ENCODE measurements at places on chromosomes 11 and 22.

- no peak for DNase-seq
These were observed 2392.8 kb upstream of the RAG2 start for GRCh38 chr11:38990841-38991240.

GRCh38 chr11:61996933-61997332 is 29.5 kb upstream of the FTH1 start:
- no peak for DNase-seq

DNA sequence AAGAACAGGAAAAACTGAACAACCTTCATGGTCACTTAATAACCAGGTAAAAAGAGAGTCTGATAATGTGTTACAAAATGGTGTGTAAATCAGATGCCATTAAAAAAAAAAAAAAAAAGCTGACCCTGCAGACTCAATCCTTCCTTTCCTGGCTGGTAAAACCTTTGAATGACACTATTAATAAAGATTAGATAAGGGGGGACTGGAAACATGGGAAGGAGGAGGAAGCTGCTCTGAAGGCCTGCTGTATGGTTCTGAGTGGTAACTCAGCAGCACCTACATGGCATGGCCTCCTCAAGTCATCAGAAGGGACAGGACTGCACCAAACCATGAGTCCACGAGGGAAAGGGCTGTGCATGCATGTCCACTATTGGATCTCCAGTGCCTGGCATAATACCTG is 18.0 kb upstream of the SWAP70 start:
- no peak for DNase-seq

DNA sequence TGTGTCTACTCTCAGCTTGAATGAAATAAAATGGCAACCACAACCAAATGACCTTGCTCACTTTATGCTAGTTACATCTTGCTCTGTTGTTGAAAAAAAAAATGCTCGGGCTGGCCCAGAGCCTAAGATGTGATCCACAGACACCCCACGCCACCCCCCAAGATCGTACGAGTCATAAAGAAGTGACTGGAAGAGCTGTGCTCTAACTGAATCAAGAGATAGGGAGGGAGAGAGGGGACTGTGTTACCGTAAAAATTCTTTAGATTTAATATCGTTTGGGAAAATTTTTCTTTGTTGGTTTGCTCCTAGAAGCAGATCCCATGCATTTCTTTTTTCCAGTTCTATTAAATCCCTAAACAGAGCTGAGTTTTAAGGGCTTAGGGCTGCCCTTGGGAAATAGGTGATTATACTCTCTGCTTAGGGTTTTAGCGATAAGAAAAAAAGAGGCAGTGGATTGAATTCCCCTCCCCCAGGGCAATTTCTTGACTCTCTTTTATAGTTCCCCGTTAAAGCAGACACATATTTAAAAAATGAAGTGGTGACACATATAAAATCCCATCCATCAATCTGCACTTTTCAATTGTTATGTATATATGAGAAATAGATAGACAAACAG is 14.5 kb downstream of the MAML2 start:
- no peak for DNase-seq

- DNase-seq, result no peak
These were observed 116.8 kb upstream of the BMAL1 start for GRCh38 chr11:13160806-13161205.

- DNase-seq, result no peak
These were observed 46.1 kb downstream of the RPUSD4 start for GRCh38 chr11:126165311-126165720.

GRCh38 chr11:63622323-63622722 is 8.1 kb upstream of the PLAAT3 start:
- DNase-seq, result no peak

GRCh38 chr11:56705784-56706396 is 7.0 kb downstream of the OR9G1 start:
- no peak for DNase-seq

DNA sequence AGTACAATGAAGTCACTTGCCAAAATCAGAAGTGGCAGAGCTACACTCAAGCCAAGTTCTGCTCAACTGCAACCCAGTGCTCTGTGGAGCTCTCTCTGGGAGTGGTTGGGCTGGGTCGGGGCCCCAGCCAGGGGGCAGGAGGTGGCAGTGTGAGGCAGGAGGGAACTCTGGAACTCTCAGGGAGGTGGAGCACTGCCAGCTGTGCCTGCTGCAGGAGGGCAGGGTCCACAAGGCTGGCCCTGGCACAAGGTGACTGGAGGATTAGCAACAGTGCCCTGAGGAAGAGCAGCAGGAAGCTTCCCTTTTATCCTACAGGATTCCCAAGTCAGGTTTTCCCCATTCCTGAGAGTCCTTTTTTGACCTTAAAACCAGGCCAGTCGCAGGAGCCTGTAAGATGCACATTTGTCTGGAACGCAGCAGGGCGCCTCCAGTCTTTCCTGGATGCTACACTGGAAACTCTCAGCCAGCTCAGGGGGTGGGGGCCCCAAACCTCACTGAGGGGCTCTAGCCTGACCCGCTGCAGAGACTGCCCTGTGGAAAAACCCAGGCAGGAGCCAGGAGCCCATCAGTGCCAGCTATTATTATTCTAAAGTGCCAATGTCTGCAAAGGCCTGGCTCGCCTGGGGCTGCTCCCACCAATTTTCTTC is 31.8 kb downstream of the DKK3 start:
- DNase-seq, result no peak

DNA sequence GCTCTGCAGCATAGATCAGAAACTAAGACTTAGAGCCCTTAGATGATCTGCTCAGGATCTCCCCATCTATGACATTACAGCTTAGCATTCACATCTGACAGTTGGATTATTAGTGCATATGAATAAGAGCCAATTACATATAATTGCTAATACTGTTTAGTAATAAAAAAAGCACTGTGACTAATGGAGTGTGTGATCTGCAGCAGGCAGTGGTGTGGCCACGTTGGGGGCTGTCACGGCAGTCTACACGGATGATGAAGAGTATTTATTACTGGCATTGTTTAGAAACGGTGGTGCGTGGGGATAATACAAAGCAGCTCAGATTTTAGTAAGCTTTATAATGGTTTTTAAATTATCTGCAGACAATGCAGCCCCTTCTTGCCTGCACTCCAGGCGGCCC is 93.5 kb upstream of the TIMP3 start:
- no peak for DNase-seq

GRCh38 chr11:119531623-119532022 is 108.7 kb upstream of the THY1 start:
- DNase-seq, result no peak

DNA sequence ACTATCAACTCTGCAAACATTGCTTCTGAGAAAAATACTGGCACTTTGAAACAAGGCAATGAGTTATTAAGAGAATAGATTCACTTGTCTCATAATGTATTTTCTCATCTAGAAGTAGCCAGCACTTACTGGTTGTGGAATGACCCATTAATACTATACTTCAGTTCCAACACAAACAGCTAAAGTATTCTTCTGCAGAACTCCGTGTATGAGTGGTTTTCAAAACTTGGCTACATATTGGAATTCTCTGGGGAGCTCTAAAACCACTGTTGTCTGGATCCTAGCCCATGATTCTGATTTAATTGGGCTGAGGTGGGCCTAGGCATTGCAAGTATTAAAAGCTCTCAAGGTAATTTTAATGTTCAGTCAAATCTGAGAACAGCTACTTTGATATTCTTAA is 1416.4 kb upstream of the RAG2 start:
- DNase-seq, result no peak

DNA sequence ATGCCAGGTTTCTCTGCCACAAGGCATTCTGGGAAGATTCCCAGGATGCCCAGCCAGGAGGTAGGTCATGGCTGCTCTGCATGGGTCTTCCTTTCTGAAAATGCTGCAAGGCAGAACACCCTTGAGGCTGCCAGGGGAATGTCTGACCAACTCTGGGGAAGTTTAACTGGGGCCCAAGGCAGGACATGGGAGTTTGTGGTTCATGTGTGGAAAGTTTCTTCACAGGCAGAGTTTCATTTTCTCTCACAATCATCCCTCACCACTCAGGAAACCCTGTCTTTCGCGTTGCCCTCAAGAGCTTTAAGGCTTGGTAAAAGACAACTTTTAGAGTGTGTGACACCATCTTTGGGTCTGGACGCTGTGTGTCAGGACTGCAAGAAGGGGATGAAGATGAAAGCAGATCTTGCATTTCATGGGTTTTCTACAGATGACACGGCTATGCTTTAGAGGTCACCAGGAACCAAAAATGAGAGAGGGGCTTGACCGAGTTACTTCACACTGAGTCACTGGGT is 133.5 kb downstream of the CD44 start:
- peak; percentile 7 for DNase-seq

- no peak for DNase-seq
These were observed 3.1 kb downstream of the IFITM1 start for GRCh38 chr11:316891-317301.

- no peak for DNase-seq
These were observed 24.8 kb downstream of the APOL5 start for GRCh38 chr22:35742342-35743100.

- DNase-seq, result no peak
These were observed 90.0 kb downstream of the INSC start for GRCh38 chr11:15204711-15205110.

DNA sequence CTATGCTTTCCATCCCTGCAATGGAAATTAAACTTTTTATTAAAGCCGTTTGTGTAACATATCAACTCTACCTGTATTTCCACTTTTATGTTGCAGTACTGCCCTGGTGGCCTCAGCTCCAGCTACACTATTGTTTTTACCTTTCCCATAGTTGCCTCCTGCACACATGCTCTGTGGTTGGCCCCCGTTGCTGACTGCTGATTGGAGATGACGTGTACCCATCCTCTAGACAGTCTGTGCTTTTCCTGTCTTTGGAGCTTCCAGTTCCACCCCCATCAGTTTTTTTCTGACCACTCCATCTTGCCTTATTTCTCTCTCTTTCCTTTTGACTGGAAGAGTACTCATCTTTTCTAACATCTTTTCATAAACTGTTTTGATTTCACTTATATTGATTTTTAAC is 123.8 kb downstream of the TEAD1 start:
- no peak for DNase-seq

DNA sequence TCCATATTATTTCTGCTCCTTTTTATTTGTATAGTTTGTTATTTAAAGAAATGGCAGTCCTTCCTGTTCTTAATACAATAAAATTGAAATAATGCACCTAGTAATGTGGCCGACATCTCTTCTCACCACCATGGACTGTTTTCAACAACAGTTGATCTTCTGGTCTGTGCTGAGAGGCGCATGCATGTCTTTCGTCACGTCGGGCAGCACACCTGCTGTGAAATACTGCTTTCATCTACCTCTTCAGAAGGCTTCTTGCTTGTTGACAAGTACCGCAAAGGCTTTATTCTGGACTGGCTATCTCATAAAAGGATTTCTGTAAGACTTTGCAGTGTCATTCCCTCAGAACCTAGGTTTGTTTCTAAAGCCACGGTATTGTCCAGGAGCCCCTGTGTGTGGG is 13.9 kb upstream of the MYO18B start:
- no peak for DNase-seq

DNA sequence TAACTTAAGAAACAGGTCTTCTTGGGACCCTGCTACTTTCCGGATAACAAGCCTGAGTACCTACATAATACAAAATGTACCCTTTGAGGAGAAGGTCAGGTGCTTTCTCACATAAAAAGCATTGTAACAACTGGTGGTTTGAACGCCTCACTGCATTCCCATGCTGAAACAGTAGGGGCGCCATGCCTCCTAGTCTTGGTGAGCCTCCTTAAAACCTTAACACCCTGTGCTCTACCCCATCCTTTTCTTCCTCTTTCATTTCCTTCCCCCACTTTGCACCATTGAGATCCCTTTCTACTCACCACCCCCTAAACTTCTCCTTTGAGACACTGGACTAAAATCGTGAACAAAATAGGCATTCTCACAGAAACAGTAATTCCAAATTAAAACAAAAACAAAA is 729.3 kb downstream of the NTM start:
- no peak for DNase-seq

- no peak for DNase-seq
These were observed 33.1 kb upstream of the NCAM1 start for GRCh38 chr11:112928136-112928535.

GRCh38 chr22:43591380-43591779 is 179.6 kb downstream of the MPPED1 start:
- DNase-seq, result no peak

DNA sequence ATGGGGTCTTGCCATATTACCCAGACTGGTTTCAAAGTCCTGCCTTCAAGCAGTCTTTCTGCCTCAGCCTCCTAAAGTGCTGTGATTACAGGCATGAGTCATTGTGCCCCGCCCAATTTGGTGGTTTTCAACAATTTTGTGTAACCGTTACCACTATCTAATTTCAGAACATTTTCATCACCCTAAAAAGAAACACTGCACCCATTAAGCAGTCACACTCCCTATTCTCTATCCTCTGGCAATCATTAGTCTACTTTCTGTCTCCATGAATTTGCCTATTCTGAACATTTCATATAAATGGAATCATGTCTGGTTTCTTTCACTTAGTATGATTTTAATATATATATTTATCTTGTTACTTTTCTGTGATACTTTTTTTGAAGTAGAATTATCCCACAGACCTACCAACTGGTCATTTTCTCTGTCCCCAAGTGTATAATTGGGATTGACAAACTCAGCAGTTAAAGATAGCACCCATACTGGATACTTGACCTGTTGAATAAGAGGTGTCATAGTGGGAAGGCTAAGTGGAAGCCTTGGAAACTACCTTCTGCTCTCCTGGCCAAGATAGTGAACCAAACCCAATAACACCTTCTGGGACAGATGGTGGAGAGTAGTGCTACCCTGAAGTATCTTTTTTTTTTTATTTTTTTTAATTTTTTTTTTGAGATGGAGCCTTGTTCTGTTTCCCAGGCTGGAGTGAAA is 64.8 kb downstream of the STIM1 start:
- peak; percentile 52 for DNase-seq

DNA sequence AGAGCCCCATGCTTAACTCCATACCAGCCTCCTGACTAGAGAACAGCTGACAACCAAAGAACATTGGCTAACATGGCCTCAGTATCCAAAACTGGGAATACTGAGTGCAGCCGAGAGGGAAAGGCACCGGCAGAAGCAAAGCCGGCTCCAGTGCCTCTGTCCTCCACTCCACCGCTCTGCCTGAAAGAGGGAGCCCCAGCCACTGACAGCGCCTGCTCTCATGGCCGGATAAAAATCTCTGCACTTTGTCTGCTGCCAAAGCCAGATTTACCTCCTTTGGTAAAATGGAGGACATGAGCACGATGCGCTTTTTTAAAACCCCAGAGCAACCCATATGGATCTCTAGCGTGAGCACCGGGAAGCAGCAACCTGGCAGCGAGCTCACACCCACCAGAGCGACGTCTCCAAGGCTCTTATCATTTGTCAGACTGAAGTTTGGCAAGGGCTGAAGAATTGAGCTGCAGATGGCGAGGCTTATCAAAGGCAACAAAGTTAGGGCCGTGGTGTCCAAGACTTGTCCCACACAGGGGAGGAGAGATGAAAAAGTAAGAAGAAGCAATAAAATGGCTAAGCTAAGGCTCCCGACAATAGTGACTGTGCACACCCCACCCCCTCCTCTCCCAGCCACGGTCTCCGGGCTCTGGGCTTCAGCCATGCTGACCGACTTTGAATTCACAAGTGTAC is 71.4 kb downstream of the EFCAB6 start:
- DNase-seq, result no peak

GRCh38 chr11:58567889-58568512 is 7.7 kb downstream of the LPXN start:
- DNase-seq, result peak; percentile 50
